Astrocyte of the hippocampus (primary cell): ENCODE measurements at places on chromosomes 11 and 22.

DNA sequence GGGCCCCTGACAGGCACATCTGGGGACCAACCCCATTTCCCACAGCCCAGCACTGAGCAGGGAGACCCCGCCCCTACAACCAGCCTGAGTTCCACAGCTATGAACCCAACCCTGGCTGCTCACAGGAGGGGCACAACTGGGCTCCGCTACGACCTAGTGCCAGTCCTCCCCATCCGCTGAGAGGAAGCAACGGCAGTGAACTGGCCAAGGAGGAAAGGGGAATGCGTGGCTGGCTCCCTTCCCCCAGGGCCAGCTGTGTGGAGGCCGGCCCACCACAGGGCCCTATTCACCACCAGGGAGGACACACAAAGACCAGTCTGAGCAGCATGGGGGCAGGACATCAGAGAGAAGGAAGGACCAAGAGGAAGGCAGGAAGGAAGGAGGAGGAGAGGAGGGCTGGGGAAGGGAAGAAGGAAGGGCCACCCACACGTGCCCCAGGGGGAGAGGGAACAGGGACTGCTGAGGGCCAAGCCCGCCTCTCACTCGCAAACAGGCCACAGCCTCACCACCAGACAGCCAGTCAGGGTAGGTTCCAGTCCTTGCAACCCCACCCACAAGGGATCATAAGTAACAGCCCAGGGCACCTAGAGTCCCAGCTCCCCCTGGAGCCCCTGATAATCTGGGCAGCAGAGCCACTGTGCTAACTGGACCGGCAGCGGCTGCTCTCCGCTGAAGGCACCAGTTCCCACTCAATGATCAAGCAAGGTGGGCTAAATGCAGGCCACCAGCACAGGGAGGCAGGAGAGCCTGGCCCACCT, 8.5 kb upstream of the GAL3ST1 start:
- DNase-seq, result no peak

DNA sequence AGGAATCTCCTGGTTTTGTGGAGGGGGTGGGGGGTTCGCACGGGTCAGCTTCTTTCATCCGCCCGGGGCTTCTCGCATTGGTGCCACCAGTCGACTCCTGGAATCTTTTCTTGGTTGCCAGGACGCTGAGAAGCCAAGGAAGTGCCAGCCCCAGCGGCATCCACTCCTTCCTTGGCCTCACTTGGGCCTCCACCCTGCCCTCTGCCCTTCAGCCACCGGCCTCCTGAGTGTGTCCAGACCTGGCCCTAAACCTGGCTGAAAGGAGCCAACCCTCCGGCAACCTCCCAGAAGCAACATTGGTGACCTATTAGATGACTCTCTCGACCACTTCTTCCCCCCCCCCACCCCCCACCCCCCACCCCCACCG, 518 bp upstream of the GALNT18 start:
- DNase-seq, result no peak

DNA sequence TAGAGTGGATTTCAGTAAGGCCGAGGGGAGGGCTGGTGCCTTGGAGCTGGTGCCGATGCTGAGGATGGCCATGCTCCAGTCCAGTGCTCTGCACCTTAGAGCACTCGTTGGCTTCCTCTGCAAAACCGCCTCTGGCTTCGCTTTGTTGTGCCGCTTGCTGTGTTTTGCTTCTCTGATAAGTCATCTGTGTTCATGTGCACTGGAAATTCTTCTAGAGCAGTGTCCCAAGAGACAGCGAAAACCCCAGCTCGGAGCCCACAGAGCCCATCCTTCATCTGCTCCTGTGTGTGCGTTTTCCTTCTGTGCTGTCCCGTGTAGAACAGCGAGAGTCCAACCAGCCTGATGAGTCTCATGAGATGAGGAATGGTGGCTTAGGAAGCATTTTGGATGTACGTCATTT, 12.1 kb downstream of the FAM118A start:
- DNase-seq, result no peak

DNA sequence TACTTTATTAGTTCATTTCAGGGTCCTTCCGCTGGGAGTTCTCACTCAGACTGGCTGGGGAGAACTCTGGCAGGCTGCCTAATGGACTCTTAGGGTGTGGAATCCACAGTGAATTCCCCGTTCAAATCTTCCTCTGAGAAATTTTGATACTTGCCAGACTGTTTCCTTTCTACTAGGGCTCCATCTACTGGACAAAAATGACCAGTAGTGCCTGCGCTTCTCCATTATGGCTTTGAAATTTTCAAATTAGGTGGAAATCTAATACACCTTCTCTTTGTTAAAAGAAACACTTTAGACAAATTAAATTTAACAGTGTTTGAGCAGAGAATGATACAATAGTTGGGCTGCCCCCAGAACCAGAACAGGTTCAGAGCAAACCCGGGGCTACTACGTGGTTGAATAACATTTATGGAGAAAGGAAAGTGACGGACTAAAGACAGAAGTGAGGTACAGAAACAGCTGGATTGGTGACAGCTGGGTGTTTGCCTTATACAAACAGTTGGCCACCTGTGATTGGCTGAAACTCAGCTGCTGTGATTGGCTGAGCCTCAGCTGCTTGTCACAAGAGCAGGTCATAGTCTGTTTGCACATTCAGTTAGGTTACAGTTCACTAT, 52.9 kb upstream of the FDX1 start:
- peak; percentile 96 for DNase-seq

DNA sequence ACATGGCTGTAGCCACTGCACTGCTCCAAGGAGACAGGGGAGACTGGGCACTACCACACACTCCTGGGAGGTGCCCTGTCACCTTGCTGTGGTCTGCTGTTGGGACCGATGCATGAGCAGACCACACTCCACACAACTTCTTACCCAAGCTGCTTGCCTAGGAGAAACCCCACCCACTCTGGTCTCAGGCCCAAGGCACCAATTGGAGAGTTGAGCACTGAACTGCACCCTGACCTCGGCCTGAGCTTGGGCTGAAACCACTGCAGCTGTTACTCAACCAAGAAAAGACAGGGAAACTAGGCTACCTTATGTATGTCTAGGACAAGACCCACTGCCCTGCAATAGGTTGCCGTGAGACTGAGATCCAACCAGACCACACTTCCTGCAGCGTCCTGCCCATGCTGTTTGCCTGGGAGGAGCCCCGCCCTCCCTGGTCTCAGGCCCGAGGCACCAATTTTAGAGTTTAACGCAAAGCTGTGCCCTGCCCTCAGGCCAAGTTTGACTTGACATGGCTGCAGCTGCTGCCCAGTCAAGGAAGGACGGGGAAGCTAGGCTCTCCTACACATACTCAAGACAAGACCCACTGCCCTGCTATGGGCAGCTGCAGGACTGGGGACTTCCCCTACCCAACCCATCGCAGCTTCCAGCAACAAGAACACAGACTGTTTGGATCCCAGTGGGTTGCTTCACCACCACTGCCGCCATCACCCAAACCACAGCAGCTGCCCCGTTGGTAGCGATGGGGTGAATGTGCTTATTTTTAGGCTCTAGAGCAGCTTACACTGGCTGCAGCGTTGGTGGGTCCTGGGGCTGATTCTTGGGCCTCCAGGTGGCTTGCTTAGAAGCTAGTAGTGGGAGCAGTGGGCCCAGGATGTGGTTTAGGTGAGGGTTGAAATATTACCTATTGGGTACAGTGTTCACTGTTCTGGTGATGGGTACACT, 66.8 kb downstream of the BRD1 start:
- no peak for DNase-seq

DNA sequence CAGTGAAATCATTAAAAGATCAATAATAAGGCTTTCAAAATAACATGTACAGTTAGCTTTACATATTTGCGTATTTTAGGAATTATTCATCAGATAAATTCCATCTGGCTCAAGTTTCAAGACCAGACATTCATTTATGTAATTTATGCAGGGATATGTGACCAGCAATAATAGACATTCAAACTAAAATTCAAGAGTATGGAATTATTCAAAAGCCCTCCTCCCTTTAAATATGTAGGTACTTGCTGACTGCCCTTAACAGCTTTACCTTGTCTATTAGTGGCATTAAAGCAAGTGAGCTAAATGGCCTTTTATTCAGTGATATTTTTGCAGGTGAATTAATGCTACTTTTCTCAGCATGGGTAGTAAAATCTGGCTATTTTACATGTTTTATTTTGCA, 126.1 kb downstream of the LRRC4C start:
- no peak for DNase-seq

DNA sequence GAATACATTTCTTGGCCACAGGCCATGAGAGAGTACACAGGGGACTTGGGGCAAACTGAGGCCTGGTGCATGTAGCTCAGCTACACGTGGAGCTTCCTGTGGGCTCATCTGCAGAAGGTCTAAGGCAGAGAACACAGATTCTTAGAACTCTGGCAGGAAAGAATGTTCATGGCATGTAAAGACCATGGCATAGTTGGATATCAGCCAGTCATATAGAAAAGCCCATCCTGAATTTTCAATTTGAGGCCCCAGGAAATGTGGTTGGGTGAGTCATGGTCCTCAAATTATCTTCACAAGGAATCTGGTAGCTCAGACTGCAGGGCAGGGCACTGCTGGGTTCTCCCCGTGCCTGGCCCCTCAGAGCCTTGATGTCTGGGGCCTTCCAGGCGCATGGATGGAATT, 13.7 kb upstream of the ST3GAL4 start:
- peak; percentile 77 for DNase-seq

DNA sequence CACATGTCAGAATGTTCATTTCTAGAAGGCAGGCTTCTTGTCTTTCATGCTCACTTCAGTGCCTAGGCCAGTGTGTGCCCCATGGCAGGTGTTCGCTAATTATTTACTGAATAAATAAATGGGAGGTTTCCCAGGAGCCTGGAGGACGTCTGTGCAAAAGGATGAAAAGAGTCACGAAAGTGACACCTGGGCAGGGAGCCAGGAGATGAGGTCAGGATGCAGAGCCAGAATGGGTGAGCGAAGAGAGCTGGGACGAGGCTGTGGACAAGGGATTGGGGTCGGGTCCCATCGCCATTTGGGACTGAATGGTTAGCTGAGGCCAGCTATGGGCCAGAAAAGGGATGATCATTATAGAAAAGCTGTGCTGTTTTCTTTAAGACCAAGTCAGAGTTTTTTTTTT, 560.4 kb downstream of the TBC1D22A start:
- DNase-seq, result peak; percentile 30
